ENCODE measurements at places on chromosomes 6 and 20. TPM values are rescaled to one million over a fixed set of nuclear protein-coding genes. Genes with fewer than 3 reads are reported as not detected.

The ZNF831 gene
- 0.20 TPM for total RNA-seq

The ESF1 gene
- total RNA-seq = 9.5 TPM

The SH3BGRL2 gene
- 18.2 TPM for total RNA-seq

The SLC17A1 gene
- not detected for total RNA-seq

DNA sequence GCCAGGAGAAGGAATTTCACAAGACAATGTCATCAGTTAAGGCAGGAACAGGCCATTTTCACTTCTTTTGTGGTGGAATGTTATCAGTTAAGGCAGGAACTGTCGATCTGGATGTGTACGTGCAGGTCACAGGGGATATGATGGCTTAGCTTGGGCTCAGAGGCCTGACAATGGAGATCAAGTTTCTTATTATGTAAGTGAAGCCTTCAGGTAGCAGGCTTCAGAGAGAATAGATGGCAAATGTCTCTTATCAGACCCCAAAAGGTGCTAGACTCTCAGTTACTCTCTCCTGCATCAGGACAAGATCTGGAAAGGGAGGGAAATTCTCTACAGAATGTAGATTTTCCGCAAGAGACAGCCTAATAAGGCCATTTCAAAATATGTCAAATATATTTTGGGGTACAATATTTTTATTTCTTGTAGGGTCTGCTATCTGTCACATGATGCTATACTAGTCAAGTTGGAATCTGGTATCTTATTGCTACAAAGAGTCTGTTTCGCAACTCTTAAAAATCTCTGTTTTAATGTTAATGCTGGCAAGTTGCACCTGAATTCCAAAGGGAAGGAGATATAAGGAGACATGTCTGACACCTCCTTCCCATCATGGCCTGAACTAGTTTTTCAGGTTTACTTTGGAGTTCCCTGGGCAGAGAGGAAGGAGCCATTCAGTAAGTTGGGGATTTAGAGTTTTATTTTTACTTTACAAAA is 48.8 kb downstream of the TRDN start:
- DNase-seq = no peak

DNA sequence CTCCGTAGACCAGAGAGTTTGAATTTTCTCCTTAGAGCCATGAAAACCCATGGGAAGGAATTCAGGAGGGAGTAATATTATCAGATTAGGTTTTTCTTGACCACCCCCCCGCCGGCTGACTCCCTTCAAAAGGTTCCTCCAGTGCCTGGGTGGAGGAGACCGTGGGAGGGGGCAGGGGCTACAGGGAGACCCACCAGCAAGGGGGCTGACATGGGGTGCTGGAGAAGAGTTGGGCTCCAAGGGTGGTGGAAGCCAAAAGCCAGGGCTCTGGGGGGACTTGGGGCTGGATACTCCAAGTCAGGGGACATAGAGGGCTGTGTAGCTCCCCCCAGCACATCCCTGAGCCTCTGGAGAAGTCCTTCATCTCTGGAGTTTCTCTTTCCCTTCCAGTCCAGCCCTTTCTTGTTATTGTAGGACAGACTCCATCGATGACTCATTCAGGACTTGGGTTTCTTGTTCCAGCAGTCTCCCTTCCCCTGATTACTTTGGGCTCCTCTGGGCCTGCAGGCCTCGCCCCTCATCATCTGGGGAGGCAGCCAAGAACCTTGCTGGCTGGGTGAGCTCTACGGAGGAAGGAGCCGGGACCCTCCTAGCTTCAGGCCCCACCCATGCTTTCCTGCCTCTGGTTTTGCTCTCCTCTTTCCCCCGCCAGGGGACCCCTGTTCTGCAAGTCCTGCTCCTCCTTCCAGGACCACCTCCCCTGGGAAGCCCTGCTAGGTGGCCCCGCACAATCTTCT is 10.5 kb upstream of the KIAA1755 start:
- no peak for DNase-seq

DNA sequence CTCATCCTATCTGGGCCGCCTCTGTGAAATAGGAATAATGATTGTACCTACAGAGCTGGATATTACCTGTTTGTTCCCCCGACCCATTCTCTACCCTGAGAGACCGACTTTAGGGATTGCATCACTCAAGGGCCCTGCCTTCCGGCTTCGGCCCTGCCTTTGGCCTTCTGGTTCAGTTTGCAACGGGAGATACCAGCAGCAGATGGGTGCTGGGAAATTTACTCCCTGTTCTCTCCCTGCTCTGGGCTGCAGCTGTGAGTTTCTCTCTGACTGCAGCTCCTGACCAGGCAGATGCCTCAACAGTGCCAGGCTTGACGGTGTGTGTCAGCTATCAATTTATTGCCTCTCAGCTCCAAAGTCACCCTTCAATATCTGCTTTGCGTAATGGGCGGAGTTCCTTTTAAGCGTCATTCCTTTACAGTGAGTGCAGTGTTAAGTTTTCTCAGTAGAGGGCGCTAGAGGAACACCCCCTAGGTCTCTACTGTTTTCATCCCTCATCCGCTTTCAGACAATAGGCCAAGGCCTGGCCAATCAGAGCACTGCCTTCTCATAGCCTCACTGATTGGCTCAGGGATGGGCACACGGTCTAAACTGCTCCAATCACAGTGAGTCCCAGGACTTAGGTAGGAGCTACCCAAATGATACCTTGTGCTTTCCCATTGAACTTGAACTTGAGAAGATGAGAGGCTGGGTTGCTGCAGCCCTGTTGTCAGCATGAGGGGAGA is 30.0 kb downstream of the KCNG1 start:
- no peak for DNase-seq

GRCh38 chr6:75147512-75147911 is 58.3 kb downstream of the COL12A1 start:
- DNase-seq = no peak

- no peak for DNase-seq
These were observed 3.7 kb downstream of the MAP3K4 start for GRCh38 chr6:160995271-160995670.

DNA sequence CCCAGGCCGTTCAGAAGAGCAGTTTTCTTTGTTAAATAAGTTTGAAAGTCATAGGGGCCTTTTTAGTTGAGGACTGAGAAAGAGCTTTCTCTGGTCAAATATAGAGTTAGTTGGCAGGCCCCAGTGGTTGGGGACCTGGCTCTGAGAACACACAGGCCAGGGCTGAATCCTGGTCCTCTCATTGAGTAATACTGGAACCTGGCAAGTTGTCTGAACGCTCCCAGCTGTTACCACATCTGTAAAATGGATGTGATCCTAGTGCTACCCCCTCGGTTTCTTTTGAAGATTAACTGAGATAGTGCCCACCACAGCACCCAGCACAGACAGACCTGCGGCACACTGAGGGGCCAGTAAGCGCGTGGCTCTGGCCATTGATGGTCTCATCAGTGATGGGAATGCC is 215.5 kb downstream of the ZDHHC14 start:
- DNase-seq = no peak
